ENCODE measurements at places on chromosomes 1 and 21.

DNA sequence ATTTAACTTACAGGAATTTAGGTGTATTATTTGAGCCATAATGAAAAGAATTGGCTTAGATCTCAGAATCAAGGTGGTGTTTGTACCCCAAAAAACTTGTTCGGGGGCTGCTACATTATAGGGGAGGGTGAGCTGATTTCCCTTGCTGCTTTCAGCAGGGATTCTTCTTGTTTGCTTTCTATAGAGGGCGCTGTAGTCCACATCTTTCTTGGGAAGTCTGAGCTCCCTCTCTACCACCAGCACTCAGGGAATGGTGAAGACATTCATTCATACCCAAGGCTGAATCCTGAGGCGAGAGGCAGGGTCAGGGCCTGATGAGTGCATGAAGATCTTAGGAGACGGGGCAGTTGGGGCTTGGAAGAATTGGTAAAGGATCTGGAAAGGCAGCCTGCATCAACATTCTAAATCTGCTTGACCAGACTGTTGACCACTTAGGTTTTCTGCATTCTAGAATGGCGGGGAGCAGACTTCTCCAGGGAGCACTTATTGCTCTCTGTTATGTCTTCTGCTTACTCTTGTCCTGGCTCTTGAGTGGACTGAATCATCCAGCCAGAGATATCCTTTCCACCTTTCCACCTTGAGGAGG lies 18.9 kb downstream of the SPATA46 start:
- DNase-seq = peak; percentile 60

DNA sequence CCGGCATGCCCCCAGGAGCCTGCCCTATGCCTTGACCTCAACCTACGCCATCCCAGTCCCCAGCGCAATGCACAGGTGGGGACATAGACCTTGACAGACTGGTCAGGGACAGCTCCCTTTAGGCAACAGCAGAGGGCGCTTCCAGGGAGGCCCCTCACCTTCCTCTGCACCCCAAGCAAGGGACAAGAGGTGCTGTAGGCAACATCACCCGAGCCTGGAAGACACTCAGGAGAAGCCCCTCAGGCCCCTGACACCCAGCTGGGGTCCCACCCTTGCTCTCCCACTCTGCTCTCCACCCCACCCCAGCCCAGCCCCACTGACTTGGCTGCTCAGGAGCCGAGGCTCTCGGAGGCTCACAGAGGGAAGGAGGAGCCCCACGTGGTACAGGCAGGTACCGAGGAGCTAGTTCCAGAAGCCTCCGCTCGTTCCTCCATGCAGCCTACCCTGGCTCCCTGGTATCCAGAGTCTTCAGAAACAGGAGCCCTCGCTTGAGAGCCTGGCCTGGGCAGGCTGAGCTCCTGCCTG lies 2.4 kb upstream of the WNT3A start:
- peak; percentile 77 for DNase-seq

DNA sequence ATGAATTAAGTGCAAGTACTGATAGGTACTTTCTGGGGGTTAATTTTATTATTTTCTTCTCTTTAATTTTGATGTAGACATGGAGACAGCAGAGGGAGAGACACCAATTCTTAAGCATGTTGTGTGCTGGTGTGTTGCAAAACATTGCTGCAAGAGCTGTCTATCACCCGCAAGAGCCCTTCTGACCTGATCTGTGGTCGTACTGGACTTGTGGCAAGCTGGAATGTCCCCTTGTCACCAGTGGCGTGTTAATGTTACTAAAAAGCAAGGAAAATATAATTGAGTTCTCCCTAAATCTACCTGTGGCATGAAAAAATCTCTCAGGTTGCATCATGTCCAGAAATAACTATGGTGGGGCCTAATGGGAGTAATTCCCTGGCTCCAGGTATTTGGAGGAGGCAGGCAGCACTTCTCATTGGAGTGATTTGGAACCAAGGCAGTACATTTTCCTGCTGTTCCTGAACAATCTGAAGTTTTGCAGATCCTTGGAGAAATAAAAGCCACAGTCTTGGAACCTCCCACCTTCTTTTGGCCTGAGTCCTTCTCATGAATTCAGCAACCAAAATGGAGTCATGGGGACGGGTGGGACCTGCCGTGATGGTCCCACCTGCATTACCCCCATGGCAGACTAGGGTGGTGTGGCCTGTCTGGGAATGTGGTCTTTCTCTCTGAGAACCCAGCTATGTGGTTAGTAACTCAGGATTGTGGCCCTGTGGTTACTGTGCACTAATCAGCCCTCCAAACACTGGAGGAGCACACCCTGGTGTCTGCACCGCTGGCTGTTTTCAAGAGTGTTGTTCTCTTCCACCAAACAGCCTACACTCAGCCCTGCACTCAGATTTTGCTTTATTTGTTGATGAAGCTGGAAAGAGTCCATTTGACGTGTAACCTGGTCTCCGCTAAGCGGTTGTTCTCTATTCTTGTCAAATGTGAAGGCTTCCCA lies 57.4 kb downstream of the GALNT2 start:
- no peak for DNase-seq

DNA sequence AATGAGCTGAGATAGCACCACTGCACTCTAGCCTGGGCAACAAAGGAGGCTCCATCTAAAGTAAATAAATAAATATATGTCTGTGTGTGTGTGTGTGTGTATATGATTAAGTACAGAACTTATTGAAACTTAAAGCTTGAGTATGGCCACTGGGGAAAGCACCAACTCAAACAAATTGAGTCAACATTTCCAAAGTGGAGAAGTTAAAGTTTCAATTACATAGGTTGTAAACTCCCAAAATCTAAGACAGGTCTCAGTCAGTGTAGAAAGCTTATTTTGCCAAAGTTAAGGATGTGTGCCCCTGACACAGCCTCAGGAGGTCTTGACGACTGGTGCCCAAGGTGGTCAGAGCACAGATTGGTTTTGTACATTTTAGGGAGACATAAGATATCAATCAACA lies 458.9 kb upstream of the RGS18 start:
- no peak for DNase-seq

- DNase-seq = no peak
Measured at GRCh38 chr1:19009882-19010321, 53.4 kb upstream of the IFFO2 start.

- peak; percentile 69 for DNase-seq
Measured at GRCh38 chr21:41926117-41926806, 27.6 kb downstream of the C2CD2 start.

GRCh38 chr1:72037745-72038343 lies 244.5 kb downstream of the NEGR1 start:
- DNase-seq = peak; percentile 12

GRCh38 chr1:246564839-246565750 lies 966 bp downstream of the TFB2M start:
- no peak for DNase-seq

GRCh38 chr1:33286451-33287185 lies 30.3 kb downstream of the ZNF362 start:
- no peak for DNase-seq

GRCh38 chr1:40092706-40093639 lies 4.1 kb downstream of the PPT1 start:
- no peak for DNase-seq

- DNase-seq = no peak
Measured at GRCh38 chr1:64363111-64363510, 106.8 kb upstream of the CACHD1 start.

GRCh38 chr1:214251354-214251753 lies 29.6 kb upstream of the SMYD2 start:
- DNase-seq = no peak

DNA sequence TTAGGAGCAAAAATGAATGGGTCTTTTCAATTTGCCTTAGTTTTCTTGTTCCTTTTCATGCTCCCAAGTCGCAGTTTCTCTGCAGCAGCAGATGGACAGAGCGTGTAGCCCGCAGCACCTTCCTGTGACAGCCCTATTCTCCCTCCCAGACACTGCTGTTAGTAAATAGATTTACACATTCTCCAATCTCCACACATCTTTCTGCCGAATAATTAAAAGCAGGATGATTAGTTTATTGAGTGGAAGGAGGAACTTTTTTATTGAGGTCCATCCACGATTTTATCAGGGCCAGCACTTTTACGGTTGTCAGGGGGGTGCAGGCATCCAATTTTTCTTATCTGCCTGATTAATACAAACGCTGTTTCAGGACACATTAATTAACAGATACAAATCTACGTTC lies 98.2 kb upstream of the USH2A start:
- DNase-seq = no peak

- no peak for DNase-seq
Measured at GRCh38 chr21:39373634-39374033, 24.7 kb upstream of the HMGN1 start.

GRCh38 chr1:203381151-203381751 lies 30.3 kb upstream of the FMOD start:
- peak; percentile 53 for DNase-seq

- DNase-seq = peak; percentile 85
Measured at GRCh38 chr1:15696956-15697521, 12.9 kb downstream of the PLEKHM2 start.

DNA sequence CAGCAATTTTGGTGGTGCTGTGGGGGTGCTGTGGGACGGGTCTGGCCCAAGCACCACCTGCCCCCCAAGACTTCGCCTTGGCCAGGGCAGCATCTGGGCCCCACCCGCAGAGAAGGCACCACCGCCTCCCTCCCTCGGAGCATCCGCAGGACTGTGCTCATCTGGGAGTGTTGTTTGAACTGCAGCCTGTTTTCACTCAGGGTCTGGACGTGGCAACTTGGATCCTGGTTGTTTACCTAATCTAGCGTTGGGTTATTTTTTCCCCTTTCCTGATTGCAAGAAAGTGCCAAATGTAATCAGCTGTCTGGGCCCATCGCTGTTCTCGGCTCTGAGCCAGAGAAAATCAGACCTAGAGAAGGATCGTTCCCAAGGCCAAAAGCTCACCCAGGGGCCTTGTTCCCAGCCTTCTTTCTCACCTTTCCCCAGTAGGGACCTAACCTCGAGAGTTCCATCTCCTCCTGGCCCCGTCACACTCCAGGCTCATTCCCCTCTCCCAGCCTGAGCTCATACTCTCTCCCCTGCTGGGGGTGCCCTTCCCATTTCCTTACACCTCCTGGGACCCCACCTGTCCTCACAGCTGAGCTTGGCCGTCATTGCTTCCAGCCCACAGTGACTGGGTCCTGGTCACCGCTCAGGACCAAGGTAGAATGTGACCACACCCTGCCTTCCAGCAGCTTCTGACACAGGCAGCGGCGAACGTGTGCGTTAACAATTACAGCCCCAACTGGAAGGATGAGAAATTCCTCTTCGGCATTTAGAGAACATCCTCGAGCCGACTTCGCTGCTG lies 72.0 kb upstream of the FAM20B start:
- no peak for DNase-seq

DNA sequence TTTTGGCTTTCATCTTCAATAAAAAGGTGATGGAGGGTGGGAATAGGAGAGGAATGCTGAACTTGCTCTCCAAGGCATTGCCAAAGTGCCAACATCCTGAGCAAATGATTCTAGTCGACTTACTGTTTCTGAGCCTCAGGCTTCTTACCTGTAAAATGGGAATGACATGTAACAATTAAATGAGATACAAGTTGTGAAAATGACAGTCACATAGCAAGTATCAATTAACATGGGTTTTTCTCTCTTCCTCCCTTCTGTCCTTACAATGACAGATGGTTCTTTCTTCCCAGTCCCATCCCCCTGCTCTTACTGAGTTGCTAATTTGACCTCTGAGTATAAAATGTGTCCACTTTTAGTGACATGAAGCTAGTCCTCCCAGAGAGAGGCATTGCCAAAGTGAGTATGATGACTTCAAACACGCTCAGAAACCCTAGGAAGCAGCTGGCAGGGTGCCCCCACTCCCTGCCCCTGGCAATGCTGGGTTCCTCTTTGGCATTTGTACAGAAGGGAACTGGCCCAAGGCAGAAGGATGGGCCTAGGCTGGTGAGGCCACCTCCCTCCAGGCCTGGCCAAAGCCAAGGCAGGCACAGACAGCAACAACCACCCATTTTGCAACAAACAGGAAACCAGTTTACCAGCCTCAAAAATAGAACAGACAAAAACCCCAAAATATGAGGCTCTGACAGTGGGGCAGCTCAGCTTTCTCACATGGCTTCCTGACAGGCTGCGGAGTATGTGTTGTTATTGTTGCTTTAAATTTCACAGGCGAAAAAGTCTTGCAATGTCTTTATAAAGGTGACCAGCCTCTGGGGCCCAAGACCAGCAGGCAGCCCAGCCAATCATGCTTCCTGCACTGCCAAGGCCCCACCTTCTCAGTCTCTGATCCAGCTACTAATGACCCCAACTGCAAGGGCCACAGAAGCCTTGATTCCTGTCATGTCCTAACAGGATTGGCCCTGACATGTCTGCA lies 115.9 kb downstream of the HIVEP3 start:
- peak; percentile 14 for DNase-seq

DNA sequence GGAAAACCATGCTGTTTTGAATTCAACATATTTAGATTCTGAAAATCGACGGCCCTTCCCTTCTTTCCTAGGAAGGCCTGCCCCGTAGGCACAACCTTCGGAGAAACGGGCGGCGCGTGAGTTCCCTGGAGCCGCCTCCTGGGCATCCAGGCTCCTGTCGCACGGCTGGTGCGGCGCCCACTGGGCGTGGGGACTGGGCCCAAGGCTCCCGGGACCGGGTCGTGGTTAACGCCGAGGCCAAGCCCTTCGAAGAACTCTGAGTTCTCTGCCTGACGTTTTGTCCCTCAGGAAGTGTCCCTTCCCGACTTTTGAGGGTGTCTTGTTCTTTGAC lies 19.2 kb upstream of the TBX15 start:
- DNase-seq = peak; percentile 35

GRCh38 chr1:155485222-155485621 lies 77.4 kb downstream of the ASH1L start:
- no peak for DNase-seq

GRCh38 chr1:178910023-178910422 lies 39.1 kb upstream of the ANGPTL1 start:
- no peak for DNase-seq

GRCh38 chr1:227789084-227790033 lies 26.1 kb upstream of the PRSS38 start:
- no peak for DNase-seq

- DNase-seq = no peak
Measured at GRCh38 chr1:10671090-10671489, 125.4 kb downstream of the CASZ1 start.

GRCh38 chr1:61869691-61870109 lies 127.4 kb downstream of the PATJ start:
- no peak for DNase-seq

DNA sequence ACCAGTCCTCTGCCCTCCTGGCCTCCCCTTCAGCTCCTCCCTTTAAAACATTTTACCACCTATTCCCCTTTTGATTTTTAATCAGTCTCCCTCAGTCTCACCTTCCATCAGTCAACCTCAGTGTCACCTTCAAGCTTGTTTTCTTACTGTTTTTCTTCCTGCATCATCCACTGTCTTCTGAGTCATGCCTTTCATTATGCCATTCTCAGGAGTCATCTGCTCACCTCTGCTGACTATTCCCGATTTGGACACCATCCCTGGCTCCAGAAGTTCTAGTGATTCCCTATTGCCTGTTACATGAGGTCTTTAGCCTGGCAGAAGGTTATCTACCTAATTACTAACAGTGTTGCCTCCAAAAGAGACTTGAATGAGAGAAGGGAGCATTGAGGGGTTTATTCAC lies 23.9 kb downstream of the NFASC start:
- no peak for DNase-seq

Measured in GM20000 (cell line).